Stimulated activated CD4-positive, alpha-beta T cell treated with anti-CD3 and anti-CD28 coated beads, Interleukin-15, amount 100 ng/mL, for 1 hour (primary cell): ENCODE measurements at places on chromosomes 11 and 22.

- no peak for DNase-seq
Observed at GRCh38 chr11:105856954-105857353, 165.1 kb downstream of the MSANTD4 start.

GRCh38 chr11:110445437-110445836, 15.7 kb downstream of the FDX1 start:
- no peak for DNase-seq

DNA sequence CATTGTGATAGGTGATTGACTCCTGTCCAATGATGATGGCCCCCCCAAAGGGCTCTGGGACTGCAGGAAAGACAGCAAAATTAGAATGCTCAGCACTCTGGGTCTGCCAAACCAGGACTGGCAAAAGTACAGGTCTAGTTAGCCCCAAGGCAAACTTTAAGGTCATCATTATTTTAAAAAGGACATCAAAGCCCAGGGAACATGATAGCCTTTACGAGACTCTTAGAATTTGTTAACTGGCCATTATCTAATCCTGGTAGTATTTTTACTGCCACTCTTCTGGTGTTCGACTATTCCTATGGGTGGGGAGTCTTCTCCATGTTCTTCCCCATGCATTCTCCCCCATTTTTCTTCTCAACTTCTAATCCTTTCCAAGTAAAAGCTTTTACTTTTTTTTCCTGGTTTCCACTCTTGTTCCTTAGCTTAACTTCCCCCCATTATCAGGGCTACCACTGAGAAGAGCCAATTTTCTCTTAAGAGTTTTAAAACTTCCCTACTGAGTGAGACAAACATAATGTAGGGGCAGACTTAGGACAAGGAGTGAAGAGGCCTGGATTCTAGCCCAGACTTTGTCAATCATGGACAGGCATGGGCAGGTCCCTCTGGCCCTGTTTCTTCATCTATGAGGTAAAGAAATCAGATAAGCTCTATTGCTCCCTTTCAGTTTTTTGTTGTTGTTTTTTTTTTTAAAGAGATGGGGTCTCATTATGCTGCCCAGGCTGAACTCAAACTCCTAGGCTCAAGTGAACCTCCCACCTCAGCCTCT, 7.1 kb downstream of the DDB1 start:
- DNase-seq = no peak

GRCh38 chr11:128881221-128881620, 9.9 kb upstream of the KCNJ5 start:
- no peak for DNase-seq

DNA sequence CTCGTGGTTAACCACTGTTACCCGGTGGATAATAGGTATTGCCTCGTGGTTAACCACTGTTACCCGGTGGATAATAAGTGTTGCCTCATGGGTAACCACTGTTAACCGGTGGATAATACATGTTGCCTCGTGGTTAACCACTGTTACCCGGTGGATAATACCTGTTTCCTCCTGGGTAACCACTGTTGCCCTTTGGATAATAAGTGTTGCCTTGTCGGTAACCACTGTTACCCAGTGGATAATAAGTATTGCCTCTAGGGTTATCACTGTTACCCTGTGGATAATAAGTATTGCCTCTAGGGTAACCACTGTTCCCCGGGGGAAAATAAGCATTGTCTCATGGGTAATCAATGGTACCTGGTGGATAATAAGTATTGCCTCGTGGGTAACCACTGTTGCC, 15.0 kb upstream of the NXPE4 start:
- no peak for DNase-seq
